ENCODE measurements at places on chromosomes 2 and 18.
A peak's percentile ranks its signal among the peaks of the same experiment; 100 is the strongest.

GRCh38 chr2:113150258-113150601 is 22.8 kb downstream of the IL1RN start:
- DNase-seq = no peak

- DNase-seq = no peak
These were observed 235.9 kb downstream of the EIPR1 start for GRCh38 chr2:3141696-3142095.

DNA sequence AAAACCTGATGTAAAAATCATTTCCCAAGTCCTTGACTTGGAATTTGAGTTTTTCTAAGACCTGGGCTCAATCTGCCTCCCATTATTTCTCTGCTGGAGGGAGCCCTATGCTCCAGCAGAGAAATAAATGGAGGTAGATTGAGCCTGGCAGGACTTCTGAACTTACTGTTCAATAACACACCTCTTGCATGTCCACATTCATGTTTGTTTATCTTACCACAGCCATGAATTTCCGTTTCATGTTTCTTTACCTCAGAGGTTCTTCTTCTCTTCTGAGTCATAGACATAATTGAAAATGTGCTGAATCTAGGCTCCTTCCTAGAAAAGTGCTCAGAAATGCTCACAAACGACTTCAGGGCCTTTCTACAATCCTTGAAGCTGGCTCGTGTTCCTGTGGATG is 170.8 kb downstream of the PMAIP1 start:
- no peak for DNase-seq

GRCh38 chr2:96109931-96110511 is 6.3 kb downstream of the ADRA2B start:
- DNase-seq = no peak

DNA sequence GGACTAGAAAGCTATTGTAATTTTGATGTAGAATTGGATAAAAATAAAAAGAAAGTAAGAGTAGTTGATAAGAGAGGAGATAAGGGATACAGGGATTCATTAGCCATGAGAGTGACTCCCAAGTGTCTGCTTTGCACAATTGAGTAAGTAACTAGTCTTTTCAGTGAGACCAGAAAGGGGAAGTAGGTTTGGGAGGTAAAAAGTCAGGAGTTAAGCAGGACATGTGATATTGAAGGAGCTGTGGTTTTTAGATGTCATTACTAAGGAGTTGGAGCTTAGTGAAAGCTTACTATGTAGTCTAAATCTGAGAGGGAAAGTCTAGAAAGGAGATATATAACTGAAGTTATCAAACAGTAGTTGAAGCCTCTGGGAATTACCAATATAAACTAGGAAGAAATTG is 93.4 kb downstream of the SLC5A7 start:
- no peak for DNase-seq

DNA sequence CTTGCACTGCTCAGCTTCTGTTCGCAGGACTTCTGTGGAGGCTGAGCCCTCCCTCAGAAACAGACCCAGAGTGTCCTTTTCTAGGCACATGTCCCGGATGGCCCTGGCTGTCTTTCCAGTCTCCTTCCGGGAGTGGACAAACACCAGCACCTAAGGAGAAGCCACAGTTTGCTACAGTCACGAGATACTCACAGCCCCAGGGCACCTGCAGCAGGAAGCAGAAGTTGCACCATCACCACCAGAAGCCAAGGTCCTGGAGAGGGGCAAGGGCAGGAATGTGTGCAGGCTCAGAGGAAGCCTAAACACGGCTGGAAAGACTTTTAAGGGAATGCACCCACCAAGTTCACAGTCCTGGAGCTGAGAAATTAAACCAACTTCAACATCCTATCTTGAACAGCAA is 13.6 kb downstream of the SNRNP200 start:
- no peak for DNase-seq

- DNase-seq = no peak
These were observed 75.5 kb upstream of the KLF7 start for GRCh38 chr2:207241198-207241597.

- no peak for DNase-seq
These were observed 25.4 kb upstream of the FMNL2 start for GRCh38 chr2:152309352-152310214.

DNA sequence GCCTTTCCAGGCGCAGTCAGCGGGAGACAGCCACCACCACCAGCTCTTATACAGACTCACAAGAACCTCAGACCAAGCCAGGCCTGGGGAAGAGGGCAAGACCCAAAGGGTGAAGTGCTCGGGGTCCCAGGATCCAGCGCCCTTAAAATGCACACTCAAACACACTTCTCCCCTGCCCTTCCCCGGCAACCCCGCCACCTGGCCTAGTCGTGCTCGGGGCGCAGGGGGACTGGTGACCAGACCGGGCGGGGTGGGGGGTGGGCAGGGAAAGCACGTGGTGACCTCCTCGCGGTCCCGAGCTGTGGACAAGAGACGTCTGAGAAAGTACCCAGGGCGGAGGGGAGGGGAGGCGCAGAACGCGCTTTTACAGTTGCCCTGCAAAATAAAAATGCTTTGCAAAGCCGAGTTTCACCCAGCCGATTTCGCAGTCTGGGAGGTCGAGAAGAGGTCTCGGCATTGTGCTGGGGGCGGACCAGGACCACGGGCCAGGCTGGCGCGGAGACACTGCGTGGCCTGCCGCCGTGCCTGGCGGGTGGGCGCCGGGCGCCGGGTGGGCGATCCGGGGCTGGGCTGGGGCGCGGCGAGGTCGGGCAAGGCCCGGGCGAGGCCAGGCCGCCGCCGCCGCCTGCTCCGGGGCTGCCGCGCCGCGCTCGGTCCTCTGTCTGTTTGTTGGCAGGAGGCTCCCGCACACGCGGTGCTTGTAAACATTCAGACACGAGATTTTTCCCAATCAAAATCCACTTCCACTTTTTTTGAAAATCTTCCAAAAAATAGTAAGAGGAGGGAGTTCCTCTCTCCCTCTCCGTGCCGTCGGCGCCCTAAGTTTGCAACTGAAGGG is 2.0 kb downstream of the BCL11A start:
- no peak for DNase-seq

DNA sequence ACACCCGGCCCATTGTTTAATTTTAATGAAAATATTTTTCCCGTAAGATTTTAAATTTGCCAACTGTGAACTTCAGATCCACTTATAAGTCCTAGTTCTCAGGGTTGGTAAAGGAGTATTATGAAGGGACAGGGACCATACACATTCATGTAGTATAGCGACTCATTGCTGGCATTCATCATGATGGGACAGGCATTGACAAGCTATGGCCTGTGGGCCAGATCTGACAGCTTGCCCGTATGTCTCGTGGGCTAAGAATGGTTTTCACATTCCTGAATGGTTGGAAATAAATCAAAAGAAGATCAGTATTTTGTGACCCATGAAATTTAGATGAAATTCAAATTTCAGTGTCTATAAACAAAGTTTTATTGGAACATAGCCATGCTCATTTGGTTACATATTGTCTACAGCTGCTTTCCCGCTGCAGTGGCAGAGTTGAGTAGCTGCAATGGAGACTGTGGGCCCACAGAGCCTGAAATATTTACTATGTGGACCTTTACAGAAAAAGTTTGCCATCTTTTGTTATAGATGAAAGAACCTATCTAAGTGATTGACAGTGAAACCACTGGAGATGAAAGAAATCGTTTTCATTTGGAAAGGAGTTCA is 4.1 kb downstream of the RAPGEF4 start:
- no peak for DNase-seq

- no peak for DNase-seq
These were observed 903.3 kb upstream of the KLHL29 start for GRCh38 chr2:22481486-22482259.

DNA sequence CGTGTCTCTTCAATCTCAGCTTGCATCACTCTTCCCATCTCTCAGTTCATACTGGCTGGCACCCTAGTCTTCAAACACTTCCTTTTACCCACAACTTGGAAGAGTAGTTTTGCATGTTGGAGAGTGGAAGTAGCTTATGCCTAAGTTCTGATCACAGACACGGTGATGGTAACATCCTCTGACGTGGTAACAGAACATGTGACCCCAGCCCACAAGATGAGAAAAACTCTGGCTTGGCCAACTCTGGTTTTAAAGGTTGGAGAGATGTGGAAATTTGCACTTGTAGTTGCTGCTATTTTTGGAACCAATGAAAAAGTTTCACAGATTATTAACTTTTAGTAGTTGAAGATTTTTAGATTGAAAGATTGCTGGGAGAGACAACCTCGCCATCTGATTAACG is 155.4 kb upstream of the SLC35G4 start:
- DNase-seq = no peak

- no peak for DNase-seq
These were observed 32.9 kb downstream of the RTP5 start for GRCh38 chr2:241902357-241902991.

GRCh38 chr2:72630767-72631166 is 195.1 kb downstream of the EXOC6B start:
- no peak for DNase-seq

DNA sequence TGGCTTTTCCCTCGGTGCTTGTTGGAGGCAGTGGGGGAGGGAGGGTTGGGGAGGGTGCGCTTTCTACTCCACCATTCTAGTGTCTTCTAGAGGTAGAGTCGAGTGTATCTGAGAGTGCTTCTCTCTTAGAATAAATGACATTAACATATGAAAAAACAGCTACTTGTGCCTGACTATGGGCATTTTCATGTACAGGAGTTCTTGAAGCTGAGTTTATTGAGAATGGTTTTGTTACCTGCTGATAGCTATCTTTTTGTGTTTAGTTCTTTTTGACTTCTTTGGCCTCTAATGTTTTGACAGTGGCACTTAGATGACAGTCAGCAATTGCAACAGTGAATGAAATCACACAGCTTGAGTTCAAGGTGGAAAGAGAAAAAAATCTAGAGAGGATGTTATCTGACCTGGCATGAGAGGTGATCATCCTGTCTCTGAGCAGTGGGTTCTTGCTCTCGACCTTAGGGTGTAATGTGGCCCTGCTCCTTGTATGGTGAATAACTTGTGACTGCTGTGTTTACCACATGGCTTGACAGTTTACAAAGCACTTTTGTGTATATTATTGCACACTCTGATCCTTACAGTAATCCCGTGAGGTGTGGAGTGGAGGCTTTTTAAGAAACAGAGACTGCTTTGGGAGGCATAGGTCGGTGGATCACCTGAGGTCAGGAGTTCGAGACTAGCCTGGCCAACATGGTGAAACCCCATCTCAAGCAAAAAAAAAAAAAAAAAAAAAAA is 86.7 kb downstream of the AGAP1 start:
- DNase-seq = no peak

GRCh38 chr18:2851771-2852170 is 5.0 kb downstream of the EMILIN2 start:
- DNase-seq = no peak

- no peak for DNase-seq
These were observed 438.2 kb downstream of the MEIS1 start for GRCh38 chr2:66872986-66873754.

GRCh38 chr2:14587119-14587518 is 45.4 kb upstream of the LRATD1 start:
- no peak for DNase-seq

- DNase-seq = peak; percentile 47
These were observed at the start of gene SCN1A for GRCh38 chr2:166127217-166128155. TSS of gene SCN1A (minus strand) at chr2:166128020. CDS start at chr2:166073621, 54,399 bp downstream.

DNA sequence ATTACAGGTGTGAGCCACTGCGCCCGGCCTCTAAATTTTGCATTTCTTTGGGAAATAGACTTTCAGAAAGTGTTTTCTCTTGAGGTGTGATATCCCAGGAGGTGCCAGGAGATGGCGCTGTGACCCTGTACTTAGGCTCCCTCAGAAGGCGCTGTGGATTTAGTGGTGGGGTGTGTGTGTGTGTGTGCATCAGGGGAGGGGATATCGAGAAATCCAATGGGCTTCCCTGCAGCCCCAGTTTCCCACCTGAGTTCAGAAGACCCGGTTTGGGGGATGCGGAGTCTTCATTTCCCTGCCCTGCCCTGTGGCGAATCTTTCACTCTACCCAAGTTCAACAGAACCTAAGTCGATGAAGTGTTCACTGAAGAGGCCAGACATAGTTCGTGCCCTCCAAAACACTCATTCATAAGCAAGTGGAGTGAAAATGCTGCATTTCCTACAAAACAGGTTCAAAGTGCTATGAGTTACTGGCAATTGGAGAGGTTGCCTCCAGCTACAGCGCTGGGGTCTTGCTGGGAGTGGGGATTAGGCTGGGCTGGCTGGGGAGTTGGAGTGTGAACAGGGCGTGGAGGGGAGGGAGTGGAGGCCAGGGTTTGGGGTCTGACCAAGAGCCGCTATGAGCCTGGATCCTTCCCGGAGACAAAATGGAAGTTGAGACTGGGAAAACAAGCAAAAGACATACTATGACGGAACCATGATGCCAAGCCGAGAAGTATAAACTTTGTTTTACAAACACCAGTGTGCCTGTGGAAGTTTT is 6.5 kb upstream of the WNT6 start:
- DNase-seq = peak; percentile 40

DNA sequence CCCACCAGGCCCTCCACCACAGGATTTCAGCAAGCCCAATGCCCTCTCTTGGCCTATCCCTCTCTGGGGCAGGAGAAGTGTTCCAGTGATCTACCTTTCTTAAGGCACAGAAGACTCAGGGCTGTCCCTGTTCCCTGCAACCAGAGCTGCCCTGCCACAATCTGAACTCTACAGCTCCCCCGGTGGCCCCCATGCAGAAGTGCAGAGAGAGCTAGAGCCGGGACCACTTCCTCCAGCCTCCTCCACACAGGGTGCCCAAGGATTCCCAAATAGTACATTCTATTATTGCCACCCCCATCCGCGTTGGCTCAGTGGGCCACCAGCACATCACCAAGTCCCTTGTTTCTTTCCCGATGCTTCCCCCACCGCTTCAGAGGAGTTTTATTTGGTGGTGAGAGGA is 114.8 kb upstream of the PTPRM start:
- DNase-seq = no peak

DNA sequence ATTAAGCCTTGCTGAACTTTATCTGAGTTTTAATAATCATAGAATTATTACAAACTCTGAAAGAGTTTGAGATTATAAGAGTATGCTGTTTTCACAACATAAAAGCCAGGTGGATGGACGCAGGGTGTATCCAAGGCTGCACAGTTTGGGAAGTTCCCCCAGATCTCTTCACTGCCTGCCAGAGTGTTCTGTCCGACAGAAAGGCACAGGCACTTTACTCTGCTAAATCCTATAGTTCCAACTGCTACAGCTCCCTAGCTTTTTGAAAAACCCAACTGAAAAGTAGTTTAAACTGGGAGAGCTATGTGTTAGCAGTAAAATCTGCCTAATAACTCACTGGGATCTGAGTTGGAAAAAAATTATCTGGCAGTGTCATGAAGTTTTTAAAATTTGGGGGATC is 38.0 kb downstream of the MFSD6 start:
- DNase-seq = no peak

- peak; percentile 5 for DNase-seq
These were observed at the start of the genes FAM228B and PFN4 for GRCh38 chr2:24123195-24123921. TSS of gene FAM228B (plus strand) at chr2:24123469. CDS start at chr2:24124362, 893 bp downstream. TSS of gene PFN4 (minus strand) at chr2:24123334. CDS start at chr2:24122535, 799 bp downstream.

GRCh38 chr2:86336675-86337243 is 667 bp downstream of the REEP1 start:
- no peak for DNase-seq

Data from stimulated activated naive CD4-positive, alpha-beta T cell (primary cell).